ENCODE measurements at places on chromosomes 3 and 15.
A peak's percentile ranks its signal among the peaks of the same experiment; 100 is the strongest.

- peaks cover 4% of the 10 kb centered on the region for H3K4me1 ChIP-seq
- DNase-seq: peak; percentile 75
- peak overlapping the region; percentile 44 for H3K27ac ChIP-seq
- H3K36me3 ChIP-seq: no peaks in the 10 kb centered on the region
- H3K27me3 ChIP-seq: no peaks in the 10 kb centered on the region
Observed at GRCh38 chr3:102189956-102190723, 244.7 kb upstream of the ZPLD1 start.

DNA sequence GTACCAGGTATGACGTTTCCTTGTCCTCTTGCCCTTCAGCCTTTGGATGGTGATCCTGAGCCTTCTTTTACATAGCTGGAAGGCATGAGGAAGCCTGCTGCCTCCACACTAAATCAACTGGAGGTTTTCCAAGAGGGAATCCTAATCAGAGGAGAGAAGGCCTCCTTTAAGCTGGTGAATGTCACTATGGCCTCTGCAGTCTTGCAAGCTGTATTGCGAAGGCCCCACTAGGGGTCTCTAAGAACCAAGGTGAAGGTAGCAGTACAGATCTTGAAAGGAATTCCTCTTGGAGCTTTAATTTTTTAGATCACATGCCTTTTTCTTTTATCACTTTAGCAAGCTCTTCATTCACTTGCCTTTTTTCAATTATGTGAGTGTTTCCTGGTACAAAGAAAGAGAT lies 119.2 kb downstream of the GHSR start:
- peaks cover 16% of the 10 kb centered on the region for H3K4me1 ChIP-seq
- no peak overlapping the region for H3K4me3 ChIP-seq
- no peaks in the 10 kb centered on the region for H3K27me3 ChIP-seq
- no peak overlapping the region for H3K27ac ChIP-seq

GRCh38 chr3:72738752-72739530 lies 109.3 kb downstream of the SHQ1 start:
- peak overlapping the region; percentile 55 for H3K4me3 ChIP-seq
- no peak overlapping the region for H3K27ac ChIP-seq
- H3K27me3 ChIP-seq: peaks cover 8% of the 10 kb centered on the region
- no peaks in the 10 kb centered on the region for H3K36me3 ChIP-seq

GRCh38 chr3:31968927-31969418 lies 12.1 kb downstream of the OSBPL10 start:
- no peaks in the 10 kb centered on the region for H3K27me3 ChIP-seq
- H3K4me1 ChIP-seq: peaks cover 33% of the 10 kb centered on the region
- peak overlapping the region; percentile 89 for H3K27ac ChIP-seq
- peak; percentile 100 for DNase-seq
- peak overlapping the region; percentile 20 for H3K4me3 ChIP-seq
- H3K36me3 ChIP-seq: no peaks in the 10 kb centered on the region

GRCh38 chr15:91946581-91947292 lies 93.2 kb downstream of the SLCO3A1 start:
- H3K36me3 ChIP-seq: no peaks in the 10 kb centered on the region
- H3K4me1 ChIP-seq: peaks cover 10% of the 10 kb centered on the region
- no peak overlapping the region for H3K4me3 ChIP-seq
- DNase-seq: no peak
- no peak overlapping the region for H3K27ac ChIP-seq

- DNase-seq: no peak
- no peaks in the 10 kb centered on the region for H3K27me3 ChIP-seq
- peaks cover 3% of the 10 kb centered on the region for H3K4me1 ChIP-seq
- no peak overlapping the region for H3K27ac ChIP-seq
- peaks cover 4% of the 10 kb centered on the region for H3K36me3 ChIP-seq
- H3K4me3 ChIP-seq: no peak overlapping the region
Observed at GRCh38 chr3:32455609-32456428, 46.8 kb downstream of the CMTM6 start.

- peak; percentile 49 for DNase-seq
- peaks cover 8% of the 10 kb centered on the region for H3K27me3 ChIP-seq
- no peaks in the 10 kb centered on the region for H3K36me3 ChIP-seq
- no peak overlapping the region for H3K4me3 ChIP-seq
- no peak overlapping the region for H3K27ac ChIP-seq
Observed at GRCh38 chr15:83380682-83381081, 66.5 kb upstream of the SH3GL3 start.

DNA sequence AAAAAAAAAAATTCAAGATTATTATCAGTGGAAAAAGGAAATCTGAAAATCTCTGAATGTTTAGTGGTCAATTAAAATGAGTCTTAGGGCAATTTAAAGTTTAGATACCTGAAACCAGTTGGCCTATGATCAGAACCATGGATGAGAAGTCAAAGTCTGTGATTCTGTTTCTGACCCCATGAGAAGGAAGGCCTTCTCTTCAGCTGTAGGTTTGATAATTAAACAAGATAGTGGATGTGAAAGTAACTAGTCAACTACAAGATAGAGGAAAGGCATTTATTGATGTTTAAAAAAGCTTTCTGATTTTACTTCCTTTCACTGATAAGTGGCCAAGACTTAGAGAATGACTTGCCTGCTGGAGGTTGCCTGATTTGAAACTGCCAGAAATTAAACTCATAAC lies 8.7 kb downstream of the PLS1 start:
- no peak overlapping the region for H3K4me3 ChIP-seq
- no peak overlapping the region for H3K27ac ChIP-seq
- no peaks in the 10 kb centered on the region for H3K27me3 ChIP-seq
- no peaks in the 10 kb centered on the region for H3K36me3 ChIP-seq

DNA sequence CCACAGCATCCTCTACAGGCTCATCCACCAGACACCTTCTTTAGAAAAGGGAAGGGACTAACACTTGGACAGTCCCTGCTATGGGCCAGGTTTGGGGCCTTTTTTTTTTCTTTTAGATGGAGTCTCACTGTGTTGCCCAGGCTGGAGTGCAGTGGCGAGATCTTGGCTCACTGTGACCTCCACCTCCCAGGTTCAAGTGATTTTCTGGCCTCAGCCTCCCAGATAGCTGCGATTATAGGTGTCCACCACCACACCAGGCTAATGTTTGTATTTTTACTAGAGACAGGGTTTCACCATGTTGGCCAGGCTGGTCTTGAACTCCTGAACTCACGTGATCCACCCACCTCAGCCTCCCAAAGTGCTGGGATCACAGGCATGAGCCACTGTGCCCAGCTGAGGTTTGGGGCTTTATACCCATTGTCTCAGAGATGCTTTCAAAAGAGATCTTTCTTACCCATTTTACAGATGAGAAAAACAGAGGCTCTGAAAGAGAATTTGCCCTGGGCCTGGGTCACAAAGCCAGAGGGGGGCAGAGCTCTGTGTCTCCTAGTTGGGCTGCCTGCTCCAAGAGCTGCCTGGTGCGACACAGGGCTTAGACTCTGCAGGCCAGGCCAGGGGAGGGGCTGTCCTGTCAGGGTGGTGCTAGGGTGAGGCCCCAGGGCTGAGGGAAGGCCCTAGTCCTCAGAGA lies 11.6 kb downstream of the LINGO1 start:
- no peaks in the 10 kb centered on the region for H3K36me3 ChIP-seq
- peaks cover 5% of the 10 kb centered on the region for H3K27me3 ChIP-seq
- H3K4me1 ChIP-seq: no peaks in the 10 kb centered on the region
- H3K4me3 ChIP-seq: no peak overlapping the region
- no peak overlapping the region for H3K27ac ChIP-seq

GRCh38 chr3:13654330-13655060 lies 105.6 kb downstream of the FBLN2 start:
- H3K4me1 ChIP-seq: peaks cover 9% of the 10 kb centered on the region
- no peak overlapping the region for H3K27ac ChIP-seq
- no peaks in the 10 kb centered on the region for H3K36me3 ChIP-seq
- no peak overlapping the region for H3K4me3 ChIP-seq
- H3K27me3 ChIP-seq: peaks cover 8% of the 10 kb centered on the region
- DNase-seq: no peak

DNA sequence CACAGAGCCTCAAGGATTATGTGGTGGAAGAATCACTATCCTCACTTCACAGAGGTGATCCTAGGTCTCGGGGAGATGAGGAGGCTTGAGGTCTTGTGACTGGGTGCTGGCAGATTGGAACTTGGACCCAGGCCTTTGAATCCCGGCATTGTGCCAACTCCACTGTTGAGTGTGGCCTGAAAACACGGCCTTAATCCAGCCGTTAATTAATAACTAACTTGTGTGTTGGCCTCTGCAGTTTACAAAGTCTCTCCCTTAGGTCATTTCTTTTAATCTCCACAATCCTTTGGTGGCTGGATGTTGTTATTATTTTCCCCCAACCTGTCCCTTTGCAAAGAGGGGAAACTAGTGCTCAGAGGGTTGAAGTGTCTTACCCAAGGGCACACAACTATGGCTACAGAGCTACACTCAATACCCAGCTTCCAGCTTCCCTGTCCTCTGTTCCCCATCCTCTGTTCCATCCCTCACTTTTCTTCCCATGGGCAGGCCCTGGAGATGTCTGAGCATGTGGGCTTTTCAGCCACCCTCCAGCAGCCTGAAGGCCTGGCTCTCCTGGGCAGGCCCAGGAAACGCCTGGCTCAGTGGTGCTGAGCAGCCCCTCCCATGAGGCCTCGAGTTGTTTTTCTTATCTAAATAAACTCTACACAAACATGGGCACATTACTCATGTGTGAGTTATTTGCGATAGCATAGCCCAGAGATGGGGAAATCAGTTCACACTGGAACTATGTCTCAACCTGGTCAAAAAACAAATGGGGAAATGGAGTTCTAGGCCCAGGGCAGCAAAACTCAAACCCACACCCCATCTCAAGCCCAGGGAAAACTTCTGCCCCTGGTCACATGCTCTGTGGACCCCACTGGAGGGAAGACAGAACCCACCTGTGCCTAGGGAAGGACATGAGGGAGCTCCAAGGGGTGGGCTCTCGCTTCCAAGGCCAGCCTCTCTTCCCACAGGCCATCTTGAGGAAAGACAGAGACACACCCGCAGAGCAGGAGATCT lies 16.8 kb upstream of the SMAD3 start:
- H3K4me3 ChIP-seq: peak overlapping the region; percentile 12
- H3K36me3 ChIP-seq: no peaks in the 10 kb centered on the region
- H3K27me3 ChIP-seq: no peaks in the 10 kb centered on the region
- peak; percentile 87 for DNase-seq
- peaks cover 46% of the 10 kb centered on the region for H3K4me1 ChIP-seq

- no peak overlapping the region for H3K4me3 ChIP-seq
- no peak for DNase-seq
- H3K27ac ChIP-seq: no peak overlapping the region
- H3K27me3 ChIP-seq: peaks cover 2% of the 10 kb centered on the region
- H3K4me1 ChIP-seq: no peaks in the 10 kb centered on the region
- H3K36me3 ChIP-seq: no peaks in the 10 kb centered on the region
Observed at GRCh38 chr3:193028258-193028657, 110.6 kb upstream of the MB21D2 start.

GRCh38 chr3:109943181-109943580 lies 605.8 kb upstream of the DPPA4 start:
- H3K36me3 ChIP-seq: no peaks in the 10 kb centered on the region
- no peak for DNase-seq
- H3K4me1 ChIP-seq: no peaks in the 10 kb centered on the region
- H3K4me3 ChIP-seq: no peak overlapping the region

- H3K4me1 ChIP-seq: peaks cover 15% of the 10 kb centered on the region
- no peaks in the 10 kb centered on the region for H3K27me3 ChIP-seq
- no peak overlapping the region for H3K4me3 ChIP-seq
- H3K27ac ChIP-seq: no peak overlapping the region
- no peaks in the 10 kb centered on the region for H3K36me3 ChIP-seq
- DNase-seq: no peak
Observed at GRCh38 chr3:49619649-49620048, 54.5 kb upstream of the APEH start.

DNA sequence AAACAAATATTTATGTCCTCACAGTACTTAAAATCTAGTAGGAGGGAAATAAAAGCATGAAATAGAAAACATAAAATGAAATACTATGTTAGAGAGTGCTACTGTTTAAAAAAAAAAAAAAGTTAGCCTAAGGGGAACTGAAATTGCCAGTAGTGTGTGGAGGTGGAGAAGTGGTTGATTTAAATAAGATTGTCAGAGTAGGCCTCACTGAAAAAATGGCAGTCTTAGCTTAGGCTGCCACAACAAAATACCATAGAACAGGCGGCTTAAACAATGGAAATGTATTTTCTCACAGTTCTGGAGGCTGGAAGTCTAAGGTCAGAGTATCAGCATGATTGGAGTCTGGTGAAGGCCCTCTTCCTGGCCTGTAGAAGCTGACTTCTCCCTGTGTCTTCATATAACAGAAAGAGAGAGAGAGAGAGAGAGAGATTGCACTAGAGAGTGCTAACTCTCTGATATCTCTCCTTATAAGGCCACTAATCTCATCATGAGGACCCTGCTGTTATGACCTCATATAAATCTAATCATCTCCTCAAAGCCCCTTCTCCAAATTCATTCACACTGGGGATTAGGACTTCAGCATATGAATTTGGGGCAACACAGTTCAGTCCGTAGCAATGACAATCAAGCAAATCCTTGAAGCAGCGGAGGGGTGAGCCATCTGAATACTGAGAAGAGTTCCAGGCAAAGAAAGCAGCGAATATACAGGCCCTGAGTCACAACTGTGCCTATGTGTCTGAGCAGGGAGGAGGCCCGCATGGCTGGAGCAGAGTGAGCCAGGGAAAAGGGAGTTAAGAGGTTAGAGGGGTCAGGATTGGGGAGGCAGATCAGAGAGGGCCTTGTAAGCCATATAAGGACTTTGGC lies 23.6 kb upstream of the LRRC34 start:
- H3K4me1 ChIP-seq: no peaks in the 10 kb centered on the region
- H3K27ac ChIP-seq: no peak overlapping the region
- DNase-seq: no peak
- H3K36me3 ChIP-seq: no peaks in the 10 kb centered on the region

- H3K27me3 ChIP-seq: peaks cover 2% of the 10 kb centered on the region
- H3K36me3 ChIP-seq: no peaks in the 10 kb centered on the region
- no peaks in the 10 kb centered on the region for H3K4me1 ChIP-seq
- no peak for DNase-seq
- no peak overlapping the region for H3K27ac ChIP-seq
Observed at GRCh38 chr3:46298871-46299607, 54.9 kb upstream of the CCR2 start.

DNA sequence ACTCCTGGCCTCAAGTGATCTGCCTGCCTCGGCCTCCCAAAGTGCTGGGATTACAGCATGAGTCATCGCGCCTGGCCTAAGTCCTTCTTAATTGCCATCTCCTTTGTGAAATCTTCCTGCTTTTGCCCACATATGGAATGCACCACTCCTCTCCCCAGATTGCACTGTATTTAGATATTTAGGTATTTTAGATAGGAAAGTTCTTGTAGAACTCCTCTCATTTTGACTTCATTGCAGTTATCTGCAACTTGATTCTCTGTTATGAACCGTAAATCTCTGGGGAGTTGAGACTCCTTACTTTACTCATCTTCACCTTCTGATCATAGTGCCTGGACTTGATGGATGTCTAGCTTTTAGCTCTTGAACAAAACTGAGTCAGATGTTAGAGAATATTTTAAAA lies 150.7 kb downstream of the AKAP13 start:
- peaks cover 8% of the 10 kb centered on the region for H3K4me1 ChIP-seq
- H3K36me3 ChIP-seq: peaks cover 5% of the 10 kb centered on the region
- H3K27ac ChIP-seq: no peak overlapping the region

DNA sequence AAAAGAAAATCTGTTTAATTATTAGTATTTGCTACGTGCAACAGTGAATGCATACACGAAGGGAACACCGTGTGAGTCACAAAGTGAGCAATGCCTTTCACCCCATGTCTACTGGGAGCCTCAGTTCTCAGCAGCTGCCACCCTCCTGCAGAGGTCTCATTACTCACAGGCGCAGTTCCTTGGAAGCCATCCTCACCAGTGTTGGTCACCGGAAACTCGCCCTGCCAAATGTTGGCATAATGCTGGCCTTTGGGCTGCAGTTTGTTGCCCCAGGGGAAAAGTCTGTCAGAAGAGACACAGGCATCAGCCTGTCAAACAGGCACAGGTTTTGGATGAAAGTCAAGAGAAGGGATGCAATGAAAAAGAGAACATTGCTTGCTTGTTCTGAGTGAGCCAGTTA lies 50.1 kb downstream of the SUMF1 start:
- H3K27me3 ChIP-seq: no peaks in the 10 kb centered on the region
- H3K4me1 ChIP-seq: peaks cover 15% of the 10 kb centered on the region
- no peak overlapping the region for H3K4me3 ChIP-seq
- H3K36me3 ChIP-seq: no peaks in the 10 kb centered on the region
- DNase-seq: peak; percentile 87
